NCI-H1105 treated with DMSO at 0.1 percent for 48 hours (cell line): ENCODE measurements at places on chromosomes 1 and 21.

DNA sequence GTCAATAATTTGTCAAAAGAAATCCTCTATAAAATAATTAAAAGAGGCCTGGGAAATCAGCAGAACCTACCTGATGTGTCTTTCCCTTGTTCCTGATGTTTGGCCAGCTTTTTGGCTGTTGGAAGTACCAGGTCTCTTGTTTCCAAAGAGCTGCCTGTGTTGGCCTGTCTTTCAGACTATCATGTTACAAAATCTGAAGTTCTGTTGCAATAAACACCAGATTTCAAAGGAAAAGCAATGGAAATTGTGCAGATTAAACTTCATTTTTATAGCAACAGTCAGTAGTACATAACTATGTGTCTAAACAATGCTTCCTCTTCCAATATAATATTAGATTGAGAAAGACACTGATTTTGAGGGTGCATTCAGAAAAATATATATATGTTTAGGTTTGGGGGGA is 647.2 kb upstream of the CXADR start:
- DNase-seq: peak; percentile 11

DNA sequence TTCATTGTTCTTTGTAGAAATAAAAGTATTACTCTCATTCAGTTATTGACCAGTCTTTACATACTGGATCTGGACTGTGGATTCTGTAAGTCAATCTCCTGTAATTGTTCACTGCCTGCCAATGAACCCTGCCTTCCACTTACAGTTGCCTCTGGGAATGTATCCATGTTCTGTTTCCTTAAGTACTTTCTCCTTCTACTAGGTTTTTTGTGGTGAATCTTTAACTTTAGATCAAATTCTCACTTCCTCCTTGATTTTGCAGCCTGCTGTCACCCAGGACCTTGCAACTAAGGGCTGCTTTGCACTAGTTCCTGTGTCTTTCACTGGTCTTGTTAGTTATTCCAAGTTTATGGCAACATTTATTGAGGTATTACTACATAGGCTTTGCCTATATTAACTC is 28.2 kb upstream of the ANKRD13C start:
- DNase-seq: no peak

DNA sequence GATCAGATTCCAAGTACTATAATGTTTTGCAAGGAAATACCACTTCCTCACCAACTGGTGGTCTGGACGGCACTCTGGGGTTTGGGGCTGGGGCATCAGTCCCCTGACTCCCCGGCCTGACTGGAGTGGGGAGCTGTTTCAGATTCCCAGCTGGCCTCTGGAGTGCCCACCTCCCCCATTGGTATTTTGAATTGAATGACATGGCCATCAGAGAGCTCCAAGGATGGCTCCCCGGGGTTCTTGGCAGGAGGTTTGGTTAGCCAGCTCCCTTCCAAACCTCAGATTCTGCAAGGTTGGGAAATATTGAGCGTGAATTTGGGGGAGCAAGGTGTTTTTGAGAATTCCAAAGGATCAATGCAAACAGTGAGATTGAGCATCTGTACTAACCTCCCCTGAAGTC is 2.2 kb upstream of the INAVA start:
- DNase-seq: no peak

- no peak for DNase-seq
These were observed 51.1 kb upstream of the TARDBP start for GRCh38 chr1:10961300-10961833.

GRCh38 chr1:50458507-50458906 is 35.3 kb upstream of the DMRTA2 start:
- DNase-seq: no peak

- no peak for DNase-seq
These were observed 64.1 kb downstream of the RPAP2 start for GRCh38 chr1:92362970-92363369.

- DNase-seq: no peak
These were observed 38.4 kb downstream of the NCMAP start for GRCh38 chr1:24594328-24594598.

GRCh38 chr1:63675420-63675931 is 82.3 kb downstream of the PGM1 start:
- no peak for DNase-seq

DNA sequence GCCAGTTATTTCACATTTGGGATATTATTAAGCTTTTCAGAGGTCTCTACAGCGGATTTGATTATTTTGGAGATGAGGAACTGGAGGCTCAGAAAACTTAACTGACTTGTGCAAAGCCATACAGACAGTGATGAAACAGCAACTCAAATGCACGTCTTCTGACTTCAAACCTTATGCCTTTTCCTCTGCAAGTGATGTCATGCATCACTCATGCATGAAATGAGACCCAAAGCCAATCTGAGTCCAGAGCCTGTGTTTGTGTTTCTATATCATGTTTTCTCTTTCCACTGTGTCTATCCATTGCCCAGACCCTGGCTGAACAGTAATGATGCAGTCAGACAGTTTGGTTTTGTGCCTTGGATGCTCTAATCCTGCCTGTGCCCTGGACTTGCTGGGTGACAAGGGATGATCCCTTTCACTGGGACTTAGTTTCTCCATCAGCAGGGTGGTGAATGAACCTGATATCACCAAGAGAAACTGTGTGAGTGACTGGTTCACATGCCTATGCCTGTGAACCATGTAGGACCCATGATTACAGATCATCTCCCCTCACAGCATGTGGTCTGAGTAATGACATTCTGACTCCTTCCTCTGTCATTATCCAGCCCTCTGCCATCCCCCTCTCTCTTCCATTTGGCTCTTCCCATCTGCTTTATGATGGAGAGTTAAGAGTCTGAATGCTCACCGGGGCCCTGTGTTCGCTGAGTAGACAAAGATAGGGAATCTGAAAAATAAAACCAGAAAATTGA is 33.4 kb downstream of the SLAMF6 start:
- no peak for DNase-seq

- DNase-seq: no peak
These were observed 11.5 kb downstream of the SLC44A3 start for GRCh38 chr1:94831641-94832040.

GRCh38 chr1:209513226-209513625 is 70.3 kb upstream of the CAMK1G start:
- peak; percentile 66 for DNase-seq

- no peak for DNase-seq
These were observed 3.8 kb downstream of the OR10K2 start for GRCh38 chr1:158422212-158422611.

GRCh38 chr1:151175863-151176262 is at the start of gene TMOD4:
TMOD4 (minus strand) TSS chr1:151175981; CDS start chr1:151174875, 1,106 bp downstream.
- no peak for DNase-seq

- DNase-seq: no peak
These were observed 560 bp downstream of the PLEKHM2 start for GRCh38 chr1:15684468-15685291.

DNA sequence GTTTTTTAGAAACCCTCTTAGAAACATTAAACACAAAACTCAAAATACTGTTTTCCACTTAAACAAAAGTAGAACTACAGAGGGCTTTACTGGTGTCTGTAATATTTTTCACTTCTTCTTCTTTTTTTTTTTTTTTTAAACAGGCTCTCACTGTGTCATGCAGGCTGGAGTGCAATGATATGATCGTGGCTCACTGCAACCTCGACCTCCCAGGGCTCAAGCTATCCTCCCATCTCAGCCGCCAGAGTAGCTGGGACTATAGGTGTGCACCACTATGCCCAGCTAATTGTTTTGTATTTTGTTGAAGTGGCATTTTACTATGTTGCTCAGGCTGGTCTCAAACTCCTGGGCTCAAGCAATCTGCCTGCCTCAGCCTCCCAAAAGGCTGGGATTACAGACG is 194.8 kb downstream of the DAB1 start:
- no peak for DNase-seq

GRCh38 chr1:225737866-225738265 is 39.8 kb upstream of the SRP9 start:
- DNase-seq: no peak

DNA sequence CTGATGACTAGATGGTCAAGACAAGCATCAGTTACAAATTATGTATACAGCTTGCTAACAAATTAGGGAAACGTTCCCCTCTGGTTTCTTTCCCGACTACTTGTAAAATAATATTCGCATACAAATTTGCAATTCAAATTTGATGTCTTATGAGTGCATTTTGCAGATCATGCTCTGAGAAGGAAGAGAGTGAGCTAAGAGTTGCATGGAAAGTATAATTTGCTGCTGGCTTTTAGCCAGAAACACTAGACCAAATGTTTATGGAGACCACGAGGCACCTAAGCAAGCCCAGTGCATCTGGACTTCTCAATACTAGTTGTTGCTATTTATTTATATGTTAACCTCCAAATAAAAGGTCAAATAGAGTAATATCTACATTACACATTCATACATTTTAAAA is 216.0 kb downstream of the SMYD3 start:
- DNase-seq: peak; percentile 47

DNA sequence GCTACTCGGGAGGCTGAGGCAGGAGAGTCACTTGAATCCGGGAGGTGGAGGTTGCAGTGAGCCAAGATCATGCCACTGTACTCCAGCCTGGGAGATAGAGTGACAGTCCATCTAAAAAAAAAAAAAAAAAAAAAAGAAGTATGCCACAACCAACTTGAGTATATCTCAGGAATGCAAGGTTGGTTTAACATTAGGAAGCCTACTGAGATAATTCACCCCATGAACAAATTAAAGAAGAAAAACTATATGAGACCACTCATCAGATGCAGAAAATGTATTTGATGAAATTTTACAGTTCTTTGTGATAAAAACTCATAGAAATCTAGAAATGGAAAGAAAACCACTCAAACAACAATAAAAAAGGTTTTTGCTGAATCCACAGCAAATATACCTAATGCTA is 373.8 kb downstream of the LMO4 start:
- no peak for DNase-seq

- DNase-seq: no peak
These were observed 160.3 kb downstream of the TGFBR3 start for GRCh38 chr1:91725618-91725988.

DNA sequence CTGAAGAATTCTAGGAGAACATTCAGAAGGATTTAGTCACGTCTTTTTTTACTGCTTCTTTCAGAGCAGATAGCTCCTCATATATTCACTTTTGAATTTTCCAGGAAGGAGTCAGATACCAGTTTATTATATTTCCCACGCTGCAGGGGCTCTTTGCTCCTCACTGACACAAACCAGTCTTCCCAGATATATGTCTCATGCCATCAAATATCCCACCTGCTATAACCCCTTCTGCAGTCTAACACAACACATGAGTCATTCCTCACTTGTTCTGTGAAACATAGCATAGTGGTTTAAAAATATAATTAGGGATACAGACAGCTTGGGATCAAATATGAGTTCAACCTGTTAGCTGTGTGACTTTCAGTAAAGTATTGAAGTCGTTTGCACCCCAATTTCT is 251.7 kb upstream of the DPYD start:
- no peak for DNase-seq

GRCh38 chr1:32200226-32201010 is at the start of gene CCDC28B:
CCDC28B (plus strand) TSS chr1:32200595; CDS start chr1:32201936, 1,341 bp downstream.
- peak; percentile 65 for DNase-seq

- DNase-seq: peak; percentile 95
These were observed 18.5 kb downstream of the SERTAD4 start for GRCh38 chr1:210250998-210251679.

- no peak for DNase-seq
These were observed 14.8 kb downstream of the ALX3 start for GRCh38 chr1:110055493-110056284.

GRCh38 chr21:42491328-42491727 is 4.7 kb downstream of the RSPH1 start:
- no peak for DNase-seq

GRCh38 chr1:21217812-21218596 is 41.3 kb upstream of the EIF4G3 start:
- DNase-seq: peak; percentile 1

DNA sequence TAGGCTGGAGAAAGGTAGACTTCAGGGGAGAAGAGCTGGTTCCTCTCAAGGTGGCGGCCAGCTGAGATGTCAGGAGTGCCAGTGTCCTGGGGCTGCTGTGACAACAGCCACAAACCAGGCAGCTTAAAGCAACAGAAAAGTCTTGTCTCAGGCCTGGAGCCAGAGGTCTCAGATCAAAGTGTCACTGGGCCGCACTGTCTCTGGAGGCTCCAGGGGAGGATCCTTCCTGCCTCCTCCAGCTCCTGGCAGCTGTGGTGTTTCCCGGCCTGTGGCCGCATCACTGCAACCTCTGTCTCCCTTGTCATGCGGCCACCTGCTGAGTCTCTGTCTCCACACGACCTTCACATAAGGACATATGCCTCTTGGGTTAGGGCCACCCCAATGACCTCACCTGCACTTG is 24.4 kb upstream of the TSPEAR start:
- DNase-seq: no peak

GRCh38 chr1:39638965-39639304 is 508 bp downstream of the HEYL start:
- peak; percentile 43 for DNase-seq

- no peak for DNase-seq
These were observed 22.4 kb downstream of the ASH1L start for GRCh38 chr1:155540000-155540874.

DNA sequence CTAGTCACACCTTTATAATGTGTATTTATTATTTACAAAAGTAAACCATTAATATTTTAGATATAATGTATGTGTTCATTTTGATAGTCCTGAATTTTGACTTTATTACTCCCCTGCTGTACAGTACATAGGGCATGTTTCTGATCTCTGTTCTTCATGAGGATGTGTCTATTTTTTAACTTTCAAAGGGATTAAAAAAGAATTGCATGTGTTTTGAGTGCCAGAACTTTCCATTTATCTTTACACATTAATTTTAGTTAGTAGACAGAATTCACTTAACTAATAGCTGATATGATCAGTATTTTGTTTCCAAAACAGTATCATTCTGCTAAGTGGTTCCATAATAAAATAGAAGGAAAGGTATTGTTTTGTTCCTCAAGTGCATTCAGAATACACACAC is 3.1 kb downstream of the PBX1 start:
- no peak for DNase-seq

DNA sequence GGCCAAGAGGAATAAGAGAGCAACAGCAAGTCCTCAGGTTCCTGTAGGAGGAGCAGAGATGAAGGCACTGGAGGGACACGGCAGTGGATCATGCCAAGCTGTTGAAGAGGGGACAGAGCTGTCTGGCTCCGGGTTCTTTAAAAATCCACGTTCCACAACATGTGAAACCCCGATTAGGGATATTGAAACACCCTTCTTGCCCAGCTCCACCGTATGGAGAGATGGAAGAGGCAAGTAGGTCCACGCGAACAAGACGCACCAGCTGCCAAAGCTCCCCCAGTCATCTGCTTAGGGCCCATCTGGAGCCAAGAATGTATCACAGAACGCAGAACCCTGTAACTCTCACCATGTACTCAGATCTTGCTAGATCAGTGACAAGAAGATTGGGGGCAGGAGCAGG is 3.9 kb downstream of the C1orf198 start:
- no peak for DNase-seq

DNA sequence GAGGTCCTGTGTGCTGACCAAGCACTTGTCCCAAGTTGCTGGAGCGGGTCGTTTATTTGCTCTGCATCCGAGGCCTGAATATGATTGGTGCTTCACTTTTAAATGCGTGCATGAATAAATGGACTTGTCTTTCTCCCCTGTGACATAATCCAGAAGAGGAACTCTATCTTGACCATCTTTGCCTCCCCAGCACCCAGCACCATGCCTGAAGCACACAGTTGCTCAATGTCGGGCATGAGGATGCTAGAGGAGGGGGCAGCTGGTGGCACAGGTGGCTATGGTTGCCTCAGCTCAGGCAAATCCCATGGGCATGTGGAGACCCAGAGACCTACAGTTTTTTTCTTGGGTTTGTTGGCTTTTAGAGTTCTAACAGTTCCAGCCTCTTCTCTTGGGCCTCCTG is 142.6 kb downstream of the KAZN start:
- no peak for DNase-seq
